Stimulated activated CD4-positive, alpha-beta T cell treated with anti-CD3 and anti-CD28 coated beads, Interleukin-1b, Interleukin-23, amount 100 ng/mL, for 24 hours (primary cell): ENCODE measurements at places on chromosomes 7 and 10.

GRCh38 chr10:55943403-55943802 lies 417.7 kb downstream of the ZWINT start:
- no peak for DNase-seq

- DNase-seq: no peak
Observed at GRCh38 chr7:23418046-23418445, 52.2 kb downstream of the IGF2BP3 start.

GRCh38 chr10:97466755-97467154 lies 20.8 kb downstream of the ZDHHC16 start:
- DNase-seq: no peak

GRCh38 chr7:28891192-28891875 lies 66.8 kb downstream of the TRIL start:
- DNase-seq: no peak

GRCh38 chr7:12708314-12708713 lies 20.9 kb downstream of the ARL4A start:
- no peak for DNase-seq

GRCh38 chr7:116432527-116432916 lies 67.0 kb upstream of the CAV2 start:
- DNase-seq: no peak

DNA sequence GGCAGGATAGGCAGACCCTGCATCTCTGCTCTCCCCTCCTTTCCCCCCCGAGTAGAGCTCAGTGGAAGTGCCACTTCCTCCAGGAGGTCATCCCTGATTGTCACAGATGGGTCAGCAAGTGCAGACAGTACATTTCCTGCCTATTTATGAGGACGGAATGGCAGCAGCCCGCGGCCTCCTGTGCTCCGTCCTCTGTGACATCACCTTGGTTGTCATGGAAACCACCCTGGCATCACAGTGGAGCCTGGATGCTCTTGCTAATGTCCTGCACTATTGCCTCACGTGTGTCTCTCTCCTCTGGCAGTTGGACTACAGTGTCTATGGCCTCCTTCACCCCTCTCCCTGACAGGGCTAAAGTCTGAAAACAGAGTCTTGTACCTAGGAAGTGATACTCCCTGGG lies 148.6 kb downstream of the SH3PXD2A start:
- DNase-seq: no peak
